ENCODE measurements at places on chromosomes 7 and 10.

DNA sequence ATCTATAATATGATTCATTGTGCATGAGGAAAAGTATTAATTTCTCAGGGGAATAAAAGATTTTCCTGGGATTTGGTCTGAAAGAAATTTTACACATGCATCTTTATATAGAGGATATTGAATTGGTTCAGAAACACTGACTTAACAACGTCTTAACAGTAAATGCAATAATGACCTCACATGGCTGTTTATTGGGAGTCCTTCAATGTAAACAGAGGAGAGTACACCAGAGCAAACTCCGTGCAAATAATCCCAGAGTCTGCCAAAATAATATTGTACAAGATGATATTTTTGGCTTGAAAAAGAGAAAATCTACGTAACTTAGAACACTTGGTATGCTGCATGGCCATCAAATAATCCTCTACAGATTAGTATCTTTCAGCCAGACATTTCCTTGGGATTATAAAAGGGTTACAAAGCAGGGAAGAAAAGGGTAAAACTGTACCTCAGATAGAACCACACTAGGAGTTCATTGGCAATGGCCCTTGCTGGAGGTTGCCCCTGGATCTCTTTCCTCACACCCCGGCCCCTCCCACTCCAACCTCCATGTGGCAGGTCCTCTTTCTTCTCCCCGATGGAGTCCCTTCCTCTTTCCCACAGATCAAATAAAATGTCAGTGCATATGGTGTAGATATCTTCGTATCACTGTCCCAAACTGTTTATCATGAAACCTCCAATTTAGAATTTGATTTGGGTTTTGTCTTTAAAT is 196.4 kb downstream of the EVX1 start:
- no peak for DNase-seq

GRCh38 chr7:14717816-14718215 is 184.7 kb downstream of the DGKB start:
- no peak for DNase-seq

GRCh38 chr10:121519901-121520493 is 78.2 kb downstream of the FGFR2 start:
- DNase-seq: no peak

GRCh38 chr10:34494012-34494411 is 321.1 kb downstream of the PARD3 start:
- no peak for DNase-seq

DNA sequence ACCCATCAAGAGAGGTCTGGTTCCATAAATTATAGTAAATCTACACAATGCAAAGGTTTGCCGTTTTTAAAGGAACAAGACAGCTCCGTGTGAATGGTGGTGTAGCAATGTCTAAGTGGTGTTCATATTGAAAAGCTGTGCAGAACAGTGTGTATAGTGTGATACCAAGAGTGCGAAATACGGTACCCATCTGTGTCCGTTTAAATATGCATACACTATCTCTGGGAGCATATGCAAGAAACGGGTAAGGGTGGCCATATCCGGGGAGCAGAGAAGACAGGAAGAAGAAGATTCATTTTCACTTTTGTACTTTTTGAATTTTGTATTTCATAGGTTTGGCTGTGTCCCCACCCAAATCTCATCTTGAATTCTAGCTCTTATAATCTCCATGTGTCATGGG is 102.0 kb downstream of the CCDC3 start:
- DNase-seq: no peak

Measured in stimulated activated CD8-positive, alpha-beta memory T cell treated with anti-CD3 and anti-CD28 coated beads, Interleukin-15, amount 100 ng/mL, for 48 hours (primary cell).